ENCODE measurements at places on chromosomes 7 and 10.

DNA sequence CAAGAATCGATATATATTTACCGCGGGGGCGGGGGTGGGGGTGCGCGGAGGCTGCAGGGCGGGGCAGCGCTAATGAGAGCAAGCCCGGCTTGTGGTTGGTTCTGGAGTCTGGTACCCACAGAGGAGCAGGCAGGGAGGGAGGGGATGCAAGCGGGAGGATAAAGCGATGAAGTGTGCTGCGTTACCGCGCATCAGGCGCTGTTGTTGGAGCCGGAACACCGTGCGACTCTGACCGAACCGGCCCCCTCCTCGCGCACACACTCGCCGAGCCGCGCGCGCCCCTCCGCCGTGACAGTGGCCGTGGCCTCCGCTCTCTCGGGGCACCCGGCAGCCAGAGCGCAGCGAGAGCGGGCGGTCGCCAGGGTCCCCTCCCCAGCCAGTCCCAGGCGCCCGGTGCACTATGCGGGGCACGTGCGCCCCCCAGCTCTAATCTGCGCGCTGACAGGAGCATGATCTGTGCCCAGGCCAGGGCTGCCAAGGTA is at the start of gene HECW1:
Gene HECW1, plus strand, starts transcription at position 189 of the 482 bp plus-strand sequence. CDS start 131,259 bp downstream, outside the sequence.
- DNase-seq, result peak; percentile 39

DNA sequence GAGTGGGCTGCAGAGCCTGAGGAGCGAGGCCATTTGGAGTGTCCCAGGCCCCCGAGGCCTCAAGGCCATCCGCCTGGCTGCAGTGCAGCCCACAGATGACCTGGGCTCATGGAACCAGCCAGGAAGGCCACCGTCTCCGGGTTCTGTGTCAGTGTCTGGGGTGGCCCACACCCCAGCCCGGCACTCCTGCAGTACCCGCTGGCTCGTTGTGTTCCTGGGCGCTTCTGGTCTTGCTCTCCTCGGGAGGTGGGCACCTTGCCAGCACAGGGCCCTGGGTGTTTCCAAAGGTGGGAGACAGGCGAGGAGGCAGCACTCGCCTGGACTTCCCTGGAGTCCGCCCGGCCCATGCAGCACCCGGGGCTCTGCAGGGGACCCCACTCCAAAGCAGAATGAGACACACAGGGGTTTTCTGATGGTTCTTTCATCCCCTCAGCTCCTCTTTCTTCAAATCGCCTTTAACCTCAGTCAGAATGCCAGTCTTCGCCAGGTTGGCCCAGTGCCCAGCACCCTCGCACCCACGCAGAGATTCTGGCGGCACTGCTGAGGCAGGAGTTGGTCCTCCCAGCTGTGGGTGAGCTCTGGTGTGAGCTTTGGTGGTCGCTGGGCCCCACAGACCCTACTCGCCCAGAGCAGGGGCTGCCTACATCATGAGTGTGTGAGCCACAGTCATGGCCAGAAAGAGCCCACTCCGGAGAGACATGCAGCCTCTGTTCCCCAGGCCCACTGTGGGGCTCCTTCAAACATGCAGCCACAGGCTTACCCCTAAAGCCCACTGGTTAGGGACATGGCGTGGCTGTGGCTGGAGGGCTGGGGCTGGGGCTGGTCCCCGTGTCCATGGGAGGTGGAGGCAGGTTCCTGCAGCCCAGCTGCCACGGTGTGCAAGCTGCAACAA is 155.7 kb downstream of the EBF3 start:
- no peak for DNase-seq

- no peak for DNase-seq
Observed at GRCh38 chr7:127776776-127777386, 124.9 kb downstream of the SND1 start.

DNA sequence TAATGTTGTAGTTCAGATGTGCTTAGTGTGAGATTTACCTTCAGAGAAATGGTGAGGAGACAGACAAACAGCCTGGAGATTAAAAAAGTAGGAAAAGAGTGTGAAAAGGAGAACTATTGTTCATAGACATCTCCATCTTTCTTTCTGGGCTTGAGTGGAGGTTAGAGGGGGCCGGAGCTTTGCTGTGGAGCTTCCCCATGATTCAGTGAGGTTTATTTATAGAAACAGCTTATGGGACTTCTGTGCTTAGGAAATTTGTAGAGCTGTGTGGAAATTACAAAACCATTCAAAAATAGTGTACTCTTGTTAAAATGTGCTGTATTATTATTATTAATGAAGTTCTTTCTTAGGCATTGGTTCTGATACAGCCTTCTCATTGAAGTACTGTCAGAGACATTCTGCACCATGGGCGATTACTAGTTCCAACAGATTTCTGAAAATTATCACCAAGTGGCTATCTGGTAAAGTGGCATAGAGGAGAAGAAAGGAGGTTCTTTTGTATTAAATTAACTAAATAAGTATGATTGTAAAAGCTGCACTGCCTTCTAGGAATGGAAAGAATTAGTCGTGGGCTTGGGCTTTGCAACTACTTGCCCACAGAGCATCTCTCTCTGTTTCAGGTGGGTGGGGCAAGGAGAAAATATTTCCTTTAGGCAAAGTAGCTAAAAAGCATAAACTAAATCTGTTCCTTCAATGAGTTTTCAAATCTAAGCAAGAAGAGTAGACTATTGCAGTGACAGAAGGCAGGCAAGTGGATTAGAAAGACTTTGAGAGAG is 8.7 kb upstream of the TCAF1 start:
- DNase-seq, result no peak

GRCh38 chr7:32273297-32273696 is 203.1 kb upstream of the PDE1C start:
- no peak for DNase-seq

GRCh38 chr7:132472463-132473120 is 103.7 kb downstream of the PLXNA4 start:
- peak; percentile 64 for DNase-seq

GRCh38 chr7:143487566-143487965 is 9.9 kb downstream of the TAS2R41 start:
- peak; percentile 43 for DNase-seq

DNA sequence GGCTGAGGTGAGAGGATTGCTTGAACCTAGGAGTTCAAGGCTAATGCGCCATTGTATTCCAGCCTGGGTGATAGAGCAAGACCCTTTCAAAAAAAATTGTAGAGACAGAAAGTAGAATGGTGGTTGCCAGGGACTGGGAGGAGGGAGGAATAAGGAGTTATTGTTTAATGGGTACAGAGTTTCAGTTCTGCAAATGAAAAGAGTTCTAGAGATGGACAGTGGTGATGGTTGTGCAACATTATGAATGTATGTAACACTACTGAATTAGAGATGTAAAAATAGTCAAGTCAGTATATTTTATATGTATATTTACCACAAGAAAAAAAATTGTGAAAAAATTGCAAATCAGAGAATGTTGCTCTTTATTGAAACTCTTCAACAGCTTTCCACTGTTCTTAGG is 266.5 kb upstream of the NPY start:
- no peak for DNase-seq

- no peak for DNase-seq
Observed at GRCh38 chr7:157405914-157406810, 69.4 kb downstream of the DNAJB6 start.

DNA sequence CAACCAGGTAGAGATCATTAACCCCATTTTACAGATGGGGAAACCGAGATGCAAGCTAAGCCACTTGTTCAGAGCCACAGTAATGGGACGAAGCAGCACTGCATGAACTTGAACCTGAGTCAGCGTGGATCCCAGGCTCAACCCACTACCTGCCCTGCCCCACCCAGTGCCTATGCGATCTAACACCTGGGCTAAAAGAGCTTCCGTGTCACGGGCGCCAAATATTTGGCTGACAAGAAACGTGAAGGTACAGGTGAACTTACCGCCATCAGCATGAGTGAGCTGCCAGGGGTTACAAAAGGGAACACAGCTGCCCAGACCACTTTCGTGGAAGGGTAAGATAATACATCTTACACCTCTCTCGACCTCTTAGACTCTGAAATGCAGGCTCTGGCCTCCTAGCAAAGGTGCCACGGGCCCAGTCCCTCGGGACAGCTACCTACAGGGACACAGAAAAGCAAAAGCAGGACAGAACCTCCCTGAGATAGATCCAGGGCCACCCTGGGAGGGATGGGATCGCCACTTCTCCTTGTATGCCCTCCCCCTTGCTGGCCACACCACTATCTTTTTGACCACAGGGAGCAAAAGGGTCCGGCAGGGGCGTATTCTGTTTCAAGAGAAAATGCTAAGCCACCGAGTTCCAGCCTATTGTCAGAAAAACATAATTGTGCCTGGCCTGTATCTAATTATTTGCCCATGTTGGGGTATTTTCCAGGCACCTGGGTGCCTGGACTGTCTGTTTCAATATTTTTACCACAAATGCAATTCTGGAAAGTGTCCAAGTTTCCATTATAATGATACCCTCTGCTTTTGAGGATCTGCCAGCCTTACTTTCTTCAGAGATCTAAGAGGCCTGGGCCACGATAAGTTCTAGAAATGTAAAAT is 6.4 kb downstream of the CHST15 start:
- DNase-seq, result no peak

DNA sequence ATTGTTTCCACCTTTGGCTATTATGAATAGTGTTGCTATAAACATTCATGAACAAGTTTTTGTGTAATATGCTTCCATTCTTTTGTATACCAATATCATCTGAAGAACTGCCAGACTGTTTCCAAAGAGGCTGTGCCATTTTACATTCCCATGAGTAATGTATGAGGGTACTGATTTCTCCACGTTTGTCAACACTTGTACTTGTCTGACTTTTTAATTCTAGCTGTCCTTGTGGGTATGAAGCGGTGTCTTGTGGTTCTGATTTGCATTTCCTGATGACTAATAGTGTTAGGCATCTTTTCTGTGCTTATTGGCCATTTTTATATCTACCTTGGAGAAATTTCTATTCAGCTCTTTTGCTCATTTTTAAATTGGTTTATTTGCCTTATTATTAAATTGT is 52.8 kb downstream of the LSMEM1 start:
- DNase-seq, result no peak

- DNase-seq, result peak; percentile 97
Observed at GRCh38 chr10:17229016-17229716, 1.1 kb downstream of the VIM start.

- no peak for DNase-seq
Observed at GRCh38 chr10:72730479-72730878, 38.5 kb downstream of the MCU start.
